ENCODE measurements at places on chromosomes 16 and 17.

DNA sequence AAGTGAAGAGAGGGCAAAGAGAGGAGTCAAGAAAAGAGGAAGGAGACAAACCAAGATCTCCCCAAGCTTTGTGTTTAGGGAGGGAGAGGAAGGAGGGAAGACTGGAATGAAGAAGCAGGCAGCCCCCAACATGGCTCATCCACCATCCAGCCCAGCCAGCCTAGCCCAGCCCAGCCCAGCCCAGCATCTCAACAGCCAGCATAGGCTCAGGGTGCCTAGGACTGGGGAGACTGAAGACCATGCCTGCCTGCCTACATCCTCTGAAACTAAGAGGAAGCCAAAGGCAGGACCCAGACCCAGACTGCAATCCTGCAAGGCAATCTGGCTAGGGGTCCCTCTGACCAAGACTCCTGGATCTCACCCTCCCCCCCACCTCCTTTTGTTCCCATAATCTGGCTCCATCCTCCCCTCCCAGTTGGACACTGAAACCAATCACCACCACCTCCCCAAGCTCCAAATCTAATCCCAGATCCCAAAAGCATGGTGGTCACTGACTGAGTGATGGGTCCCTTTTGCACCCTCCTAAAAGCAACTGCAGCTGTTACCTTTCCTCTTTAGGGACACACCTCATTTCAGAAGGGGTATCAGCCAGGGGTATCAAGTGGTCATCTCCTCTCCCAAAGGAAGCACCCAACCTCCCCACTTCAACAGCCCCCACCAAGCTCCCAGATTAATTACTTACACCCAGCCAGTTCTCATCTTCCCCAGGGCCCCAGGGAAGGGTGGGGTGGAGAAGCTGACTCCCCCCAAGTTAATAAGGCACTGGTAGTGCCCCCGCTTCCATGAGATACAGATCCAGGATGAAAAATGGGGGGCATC, 1.2 kb downstream of the HDAC5 start:
- no peak for DNase-seq

DNA sequence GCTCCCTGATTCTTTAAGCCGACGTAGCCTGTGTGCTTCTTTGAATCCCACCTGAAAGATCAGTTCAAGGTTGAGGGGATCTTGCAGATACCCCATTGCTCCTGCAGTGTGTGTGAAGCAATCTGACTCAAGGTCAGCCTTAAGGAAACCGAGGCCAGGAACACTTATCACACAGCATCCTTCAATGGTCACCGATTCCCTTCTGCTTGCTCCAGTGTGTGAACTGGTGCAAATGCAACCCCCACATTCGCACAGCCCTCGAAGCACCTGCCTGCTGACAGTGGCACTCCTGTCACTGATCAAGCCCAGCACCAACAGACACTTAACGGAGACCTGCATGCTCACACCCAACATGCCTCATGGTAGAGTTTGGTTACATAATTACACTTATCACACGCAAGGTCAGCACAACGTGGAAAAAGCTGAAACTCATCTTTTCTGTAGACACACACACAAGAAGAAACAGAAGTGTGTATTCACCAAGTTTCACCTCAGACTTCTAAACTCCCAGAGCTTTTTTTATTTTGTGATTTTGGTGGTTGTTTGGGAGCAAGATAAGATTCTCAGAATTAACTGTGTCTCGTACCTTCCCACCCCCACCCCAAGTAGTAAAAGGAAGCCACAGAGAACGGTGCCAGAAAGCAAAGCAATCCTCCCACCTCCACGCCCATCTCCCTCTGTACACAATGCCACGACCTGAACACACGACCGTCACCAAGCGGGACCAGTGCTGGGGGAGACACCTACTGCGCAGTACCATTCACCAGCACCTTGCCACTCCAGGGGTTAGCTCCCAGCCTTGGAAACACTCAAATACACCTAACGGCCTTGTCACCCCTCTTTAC, 37.2 kb downstream of the LITAFD start:
- no peak for DNase-seq

DNA sequence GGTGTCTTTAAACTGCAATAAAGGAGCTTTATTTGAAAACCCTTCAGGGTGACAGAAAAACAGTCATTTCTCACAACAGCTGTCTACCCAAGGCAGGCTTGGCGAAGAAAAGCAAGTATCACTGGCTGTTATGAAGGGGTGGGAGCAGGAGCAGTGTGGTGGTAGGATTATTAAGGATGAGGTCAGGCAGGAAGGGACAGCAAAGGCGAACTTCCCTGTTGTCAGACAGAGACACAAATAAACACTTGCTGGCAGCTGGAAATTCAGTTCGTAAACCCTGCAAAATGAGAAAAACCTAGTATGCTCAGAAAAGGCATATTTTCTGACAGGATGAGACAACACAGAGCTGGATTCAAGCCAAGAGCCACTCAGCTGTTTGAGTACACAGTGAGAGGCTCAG, 416.3 kb upstream of the CDH5 start:
- no peak for DNase-seq

DNA sequence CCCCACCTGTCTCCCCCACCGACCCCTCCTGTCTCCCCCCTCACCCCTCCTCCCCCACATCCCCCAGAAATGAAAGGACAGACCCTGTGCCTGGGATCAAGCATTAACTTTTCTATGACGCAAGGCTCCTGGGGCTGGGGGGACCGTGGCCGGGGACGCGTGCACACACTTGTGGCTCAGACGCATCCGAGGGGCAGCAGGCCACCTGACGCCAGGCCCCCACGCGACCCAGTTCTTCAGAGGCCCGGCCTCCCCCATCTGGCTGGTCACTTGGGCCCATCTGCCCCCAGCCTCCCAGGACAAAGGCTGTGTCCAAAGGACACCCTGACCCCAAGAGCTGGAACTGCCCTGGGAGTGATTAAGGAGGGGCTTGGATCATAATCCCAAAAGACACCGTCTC, 14.0 kb upstream of the PVALEF start:
- DNase-seq = no peak

DNA sequence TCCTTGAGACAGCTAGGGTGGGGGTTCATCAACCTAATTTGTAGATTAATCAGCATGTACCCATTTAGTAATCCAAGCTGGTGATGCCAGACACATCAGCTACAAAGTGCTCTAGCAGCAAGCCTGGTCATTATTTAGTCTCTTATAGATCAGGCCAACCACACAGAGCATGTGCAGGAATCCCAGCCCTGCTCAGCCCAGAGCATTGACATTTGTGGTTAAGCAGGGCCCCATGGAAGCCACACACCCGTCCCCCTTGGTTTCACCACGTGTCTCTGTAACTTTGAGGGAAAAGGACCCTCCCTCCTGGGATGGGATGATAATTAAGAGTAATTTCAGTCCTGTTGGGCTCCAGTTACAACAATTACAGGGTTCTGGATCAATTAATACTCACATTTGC, 268.8 kb upstream of the RPL38 start:
- no peak for DNase-seq

GRCh38 chr16:82945420-82946101, 318.8 kb downstream of the CDH13 start:
- no peak for DNase-seq

DNA sequence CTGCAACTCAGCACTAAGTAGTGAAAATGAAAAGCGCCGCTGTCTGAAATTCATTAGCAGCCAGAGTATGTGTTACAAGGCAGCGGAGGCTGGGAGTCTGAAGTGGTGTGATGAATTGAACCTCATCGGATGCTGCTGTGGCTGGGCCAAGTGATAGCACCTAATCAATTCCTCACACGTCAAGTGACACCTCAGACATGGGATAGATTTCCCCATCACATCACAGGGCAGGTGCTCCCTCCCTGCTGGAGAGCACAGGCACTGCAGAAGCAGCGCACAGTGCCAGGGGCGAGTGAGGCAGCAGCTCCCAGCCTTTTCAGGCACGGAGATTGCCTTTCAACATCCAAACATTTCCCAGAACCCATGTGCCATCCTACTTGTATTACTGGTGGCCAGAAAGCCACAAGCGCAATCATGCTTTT, 32.2 kb downstream of the DRC3 start:
- DNase-seq = no peak

DNA sequence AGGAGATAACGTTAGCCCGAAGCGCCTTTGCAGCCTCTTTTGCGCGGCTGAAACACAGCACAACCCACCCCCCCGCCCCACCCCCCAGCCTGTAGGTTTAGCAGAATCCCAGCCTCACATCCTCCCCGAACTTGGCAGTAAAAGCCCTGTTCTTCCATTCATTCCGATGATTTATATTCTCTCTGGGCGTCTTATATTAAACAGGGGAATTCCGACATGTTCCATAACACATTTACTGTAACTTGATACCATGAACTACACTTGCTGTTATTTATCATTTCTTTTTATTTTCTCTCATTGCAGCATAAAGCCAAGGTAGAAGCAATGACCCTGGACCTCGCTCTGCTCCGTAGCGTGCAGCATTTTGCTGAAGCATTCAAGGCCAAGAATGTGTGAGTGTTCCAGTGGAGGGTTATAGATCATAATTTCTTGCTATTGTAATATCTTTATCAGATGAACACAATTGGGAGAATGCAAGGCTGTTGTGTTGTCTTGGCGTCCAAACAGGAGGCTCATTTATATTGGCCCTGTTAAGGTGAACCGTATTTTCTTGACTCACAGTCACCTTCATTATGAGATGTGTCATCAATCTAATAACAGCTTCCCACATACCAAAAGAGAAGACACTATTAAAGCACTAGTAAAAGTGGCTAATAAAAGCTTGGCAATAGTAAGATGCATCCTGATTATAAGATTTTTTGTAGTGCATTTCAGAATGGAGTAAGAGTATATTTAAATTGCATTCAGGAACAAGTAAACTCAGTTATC, 287.3 kb downstream of the WWOX start:
- DNase-seq = no peak

DNA sequence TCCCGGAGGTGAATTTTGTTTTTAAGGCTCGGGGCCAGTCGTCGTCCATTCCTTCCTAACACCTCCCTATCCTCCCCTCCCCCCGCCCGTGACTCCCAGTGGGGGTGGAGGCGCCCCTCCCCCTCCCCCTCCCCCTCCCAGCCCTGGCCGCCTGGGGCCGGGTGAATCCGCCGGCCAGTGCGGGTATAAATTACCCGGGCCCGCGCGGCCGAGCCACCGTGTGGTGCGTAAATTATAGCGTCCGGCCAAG, 2.0 kb upstream of the GSE1 start:
- DNase-seq = no peak
